Ovary (tissue), 10 donors: ENCODE measurements at places on chromosomes 5 and 9. TPM values are rescaled to one million over a fixed set of nuclear protein-coding genes. Genes with fewer than 3 reads are reported as not detected.

NUTM2G gene
- total RNA-seq = not detected

GDNF gene
- 3.9 TPM for total RNA-seq

AGXT2 gene
- total RNA-seq = not detected

KIF20A gene
- 1.1 TPM for total RNA-seq

PCDHB15 gene
- total RNA-seq = 3.4 TPM

ALDH1A1 gene
- total RNA-seq = 183 TPM

DNA sequence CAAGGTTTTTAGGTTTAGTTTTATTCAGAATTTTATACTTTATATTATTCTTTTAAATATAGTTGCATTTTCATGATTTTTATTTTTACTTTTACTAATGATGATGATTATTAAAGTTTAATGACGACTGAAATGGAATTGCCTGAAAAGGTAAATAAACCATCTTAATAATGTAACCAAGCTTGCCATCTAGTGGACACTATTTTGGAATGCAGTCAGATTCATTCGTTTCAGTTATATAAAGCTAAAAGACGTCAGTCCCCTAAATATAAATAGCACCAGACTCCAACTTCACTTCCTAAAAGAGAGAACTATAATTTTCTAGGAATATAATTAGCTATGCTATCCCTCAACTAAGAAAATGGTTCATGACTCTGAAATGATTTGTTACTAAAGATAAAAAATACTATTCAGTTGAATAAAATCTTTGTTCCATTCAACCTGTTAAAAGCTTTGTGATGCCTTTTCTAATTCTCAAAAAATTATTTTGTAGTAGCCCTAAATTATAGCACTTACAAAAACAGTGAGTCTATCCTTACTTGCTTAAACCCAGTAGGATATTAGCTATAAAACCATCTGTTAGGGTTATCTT is 19.9 kb downstream of the ABITRAM start:
- H3K4me3 ChIP-seq = no peak overlapping the region
- DNase-seq = no peak
- peak overlapping the region; percentile 53 for H3K27ac ChIP-seq
- no peaks in the 10 kb centered on the region for H3K4me1 ChIP-seq
- no peaks in the 10 kb centered on the region for H3K36me3 ChIP-seq

DNA sequence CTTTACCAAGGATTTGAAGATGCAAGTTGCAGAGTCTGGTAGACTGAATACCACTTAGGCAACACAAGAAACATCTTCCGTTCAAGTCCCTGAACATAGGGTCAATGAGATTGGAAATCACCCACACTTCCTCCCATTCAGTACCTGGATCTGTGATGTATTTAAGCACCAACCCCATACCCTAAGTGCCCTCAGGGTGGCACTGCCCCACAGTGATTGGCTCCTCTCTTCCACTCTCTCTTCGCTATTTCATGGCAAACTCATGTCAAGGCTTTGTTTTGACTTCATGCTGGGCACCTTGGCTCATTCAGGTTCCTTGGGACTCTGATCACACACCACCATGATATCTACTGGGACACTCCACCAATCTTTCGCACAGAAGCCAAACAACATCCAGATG is 53.7 kb downstream of the GGTA1 start:
- no peaks in the 10 kb centered on the region for H3K36me3 ChIP-seq
- no peaks in the 10 kb centered on the region for H3K27me3 ChIP-seq
- no peak for DNase-seq
- no peak overlapping the region for H3K27ac ChIP-seq

- H3K27ac ChIP-seq = no peak overlapping the region
- H3K27me3 ChIP-seq = no peaks in the 10 kb centered on the region
- DNase-seq = no peak
- no peak overlapping the region for H3K4me3 ChIP-seq
These were observed 220.8 kb upstream of the PCSK5 start for GRCh38 chr9:75669721-75670120.

DNA sequence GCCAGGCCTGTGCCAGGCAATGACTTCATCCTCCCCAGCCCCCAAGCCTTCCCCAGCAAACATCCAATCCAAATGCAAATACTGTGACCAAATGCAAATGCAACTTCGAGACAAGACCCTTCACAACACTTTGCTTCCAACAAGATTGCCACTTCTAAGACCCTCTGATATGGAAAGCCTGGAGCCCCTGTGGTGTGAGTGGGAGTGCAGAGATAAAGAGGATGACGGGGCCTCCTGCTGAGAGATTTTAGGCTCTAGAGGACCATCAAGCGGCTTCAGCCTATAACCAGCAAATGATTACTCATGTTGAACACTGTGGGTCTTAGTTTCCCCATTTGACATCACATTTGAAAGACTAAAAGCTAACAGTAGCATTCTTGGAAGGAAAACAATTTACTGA is 46.6 kb upstream of the GABRP start:
- DNase-seq = no peak
- H3K4me3 ChIP-seq = no peak overlapping the region
- no peaks in the 10 kb centered on the region for H3K27me3 ChIP-seq
- no peak overlapping the region for H3K27ac ChIP-seq

DNA sequence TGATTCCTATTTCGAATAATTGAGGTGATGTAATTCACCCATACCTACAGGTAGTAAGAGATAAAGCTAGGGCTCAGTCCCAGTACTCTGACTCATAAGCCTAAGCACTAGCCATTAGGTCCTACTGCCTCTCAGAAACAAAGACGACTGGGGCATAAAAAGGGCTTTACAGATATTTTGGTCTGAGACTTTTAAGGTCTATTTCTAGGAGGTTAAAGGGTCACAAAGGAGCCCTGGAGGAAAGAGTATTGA is 69.8 kb downstream of the SGCD start:
- no peak overlapping the region for H3K4me3 ChIP-seq
- DNase-seq = no peak
- H3K36me3 ChIP-seq = no peaks in the 10 kb centered on the region
- H3K27ac ChIP-seq = no peak overlapping the region
- no peaks in the 10 kb centered on the region for H3K27me3 ChIP-seq

DNA sequence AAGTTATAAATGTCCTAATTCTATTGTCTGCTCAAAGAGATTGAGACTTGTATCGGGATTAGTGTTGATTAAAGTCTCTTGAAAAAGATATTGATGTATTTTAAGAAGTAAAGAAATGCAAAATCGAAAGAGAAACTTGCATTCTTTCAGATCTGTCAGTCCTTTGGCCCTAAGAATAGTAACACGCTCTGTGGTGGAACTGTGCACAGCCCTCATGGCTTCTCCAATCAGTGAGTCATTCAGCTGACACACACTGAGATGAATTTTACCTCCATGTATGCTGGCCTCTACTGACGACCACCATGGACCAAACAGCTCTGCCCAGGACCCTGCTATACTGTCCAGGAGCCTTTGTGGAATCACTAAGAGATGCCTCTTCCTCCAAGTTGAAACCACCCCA is 232.4 kb downstream of the ESM1 start:
- no peak for DNase-seq
- no peaks in the 10 kb centered on the region for H3K27me3 ChIP-seq
- no peaks in the 10 kb centered on the region for H3K4me1 ChIP-seq

GRCh38 chr5:643811-644271 is 31.7 kb downstream of the CEP72 start:
- no peak overlapping the region for H3K27ac ChIP-seq
- no peaks in the 10 kb centered on the region for H3K27me3 ChIP-seq
- peaks cover 4% of the 10 kb centered on the region for H3K4me1 ChIP-seq
- no peaks in the 10 kb centered on the region for H3K36me3 ChIP-seq
- peak; percentile 25 for DNase-seq
- no peak overlapping the region for H3K4me3 ChIP-seq

GRCh38 chr5:1176473-1177391 is 24.7 kb upstream of the SLC6A19 start:
- no peaks in the 10 kb centered on the region for H3K27me3 ChIP-seq
- H3K36me3 ChIP-seq = no peaks in the 10 kb centered on the region

GRCh38 chr5:23132231-23132630 is 279.1 kb upstream of the CDH12 start:
- H3K27ac ChIP-seq = no peak overlapping the region
- H3K4me1 ChIP-seq = no peaks in the 10 kb centered on the region
- H3K27me3 ChIP-seq = no peaks in the 10 kb centered on the region
- no peak overlapping the region for H3K4me3 ChIP-seq
- H3K36me3 ChIP-seq = no peaks in the 10 kb centered on the region
- no peak for DNase-seq

DNA sequence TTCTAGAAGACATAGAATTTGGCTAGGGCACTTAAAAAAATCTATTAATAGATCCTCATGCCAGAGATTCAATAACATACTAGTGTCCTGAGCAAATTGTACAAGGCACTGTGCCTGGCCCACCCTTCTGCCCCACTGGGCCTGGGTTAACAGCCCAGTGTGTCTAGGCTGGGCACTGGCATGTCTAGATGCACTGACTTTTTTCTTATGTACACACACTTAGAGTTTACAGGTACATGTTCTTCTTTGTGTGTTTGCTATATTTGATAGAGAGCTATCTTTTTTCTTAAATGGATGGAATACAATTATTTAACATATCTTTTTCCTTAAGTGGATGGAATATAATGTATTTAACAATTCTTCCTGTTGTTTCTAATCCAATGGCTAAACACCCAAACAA is 241.5 kb downstream of the AUH start:
- no peak overlapping the region for H3K27ac ChIP-seq
- peaks cover 7% of the 10 kb centered on the region for H3K4me1 ChIP-seq
- H3K27me3 ChIP-seq = no peaks in the 10 kb centered on the region
- DNase-seq = no peak

DNA sequence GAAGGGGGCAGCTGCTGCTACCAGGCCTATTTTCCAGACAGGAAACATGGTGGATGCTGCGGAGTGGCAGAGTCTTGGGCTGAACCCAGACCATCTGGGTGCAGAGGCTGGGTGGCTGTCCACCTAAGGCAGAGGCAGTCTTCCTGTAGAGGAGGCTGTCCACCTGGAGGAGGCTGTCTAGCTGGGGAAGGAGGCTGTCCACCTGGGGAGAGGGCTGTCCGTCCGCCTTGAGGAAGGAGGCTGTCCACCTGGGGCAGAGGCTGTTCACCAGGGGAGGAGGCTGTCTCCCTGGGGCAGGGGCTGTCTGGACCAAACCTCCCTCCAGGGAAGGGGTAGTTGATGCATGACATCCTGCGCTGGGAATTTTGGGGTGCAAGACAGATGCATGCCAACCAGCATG is 39.2 kb upstream of the BARHL1 start:
- no peak for DNase-seq
- H3K27me3 ChIP-seq = no peaks in the 10 kb centered on the region
- H3K27ac ChIP-seq = no peak overlapping the region
- H3K4me1 ChIP-seq = no peaks in the 10 kb centered on the region
- no peak overlapping the region for H3K4me3 ChIP-seq

DNA sequence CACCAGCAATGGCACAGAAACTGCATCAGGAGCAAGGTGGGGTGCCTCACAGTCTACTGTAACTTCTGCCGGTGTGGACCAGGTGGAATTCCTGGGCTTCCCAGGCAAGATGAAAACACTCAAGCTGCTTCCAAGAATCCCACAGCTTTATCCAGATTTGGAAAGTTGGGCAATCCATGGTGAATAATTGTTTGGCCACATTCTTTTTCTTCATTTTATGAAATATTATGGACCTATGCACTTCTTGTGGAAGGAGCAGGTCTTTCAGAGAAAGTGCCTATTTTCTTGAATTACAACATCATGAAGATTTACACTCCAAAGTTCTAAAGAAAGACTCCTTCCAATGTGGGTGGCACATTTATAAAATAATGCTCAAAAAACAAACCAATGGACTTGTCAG is 503.6 kb downstream of the SEMA5A start:
- DNase-seq = no peak
- H3K4me3 ChIP-seq = no peak overlapping the region
- H3K27ac ChIP-seq = no peak overlapping the region

DNA sequence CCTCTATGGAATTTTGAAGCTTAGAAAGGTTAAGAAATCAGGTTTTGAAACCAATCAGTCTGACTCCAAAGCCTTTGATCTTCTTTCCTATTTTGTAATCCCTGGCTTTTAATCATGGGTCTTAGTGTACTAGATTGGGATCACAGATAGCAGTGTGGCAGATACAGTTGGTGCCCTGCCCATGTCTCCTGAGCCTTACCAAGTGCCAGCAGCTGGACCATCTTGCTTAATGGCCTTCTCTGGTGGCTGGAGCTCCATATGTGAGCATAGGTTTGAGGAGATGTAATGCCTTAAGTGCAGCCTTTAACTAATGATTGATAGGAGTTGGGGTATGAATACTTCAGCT is 16.7 kb upstream of the RIC1 start:
- DNase-seq = no peak
- H3K27me3 ChIP-seq = no peaks in the 10 kb centered on the region
- no peak overlapping the region for H3K4me3 ChIP-seq
- H3K4me1 ChIP-seq = no peaks in the 10 kb centered on the region
- H3K27ac ChIP-seq = no peak overlapping the region

GRCh38 chr9:89933578-89933977 is 328.8 kb downstream of the GADD45G start:
- no peak overlapping the region for H3K27ac ChIP-seq
- H3K4me3 ChIP-seq = no peak overlapping the region
- H3K36me3 ChIP-seq = no peaks in the 10 kb centered on the region
- no peak for DNase-seq
- no peaks in the 10 kb centered on the region for H3K4me1 ChIP-seq

DNA sequence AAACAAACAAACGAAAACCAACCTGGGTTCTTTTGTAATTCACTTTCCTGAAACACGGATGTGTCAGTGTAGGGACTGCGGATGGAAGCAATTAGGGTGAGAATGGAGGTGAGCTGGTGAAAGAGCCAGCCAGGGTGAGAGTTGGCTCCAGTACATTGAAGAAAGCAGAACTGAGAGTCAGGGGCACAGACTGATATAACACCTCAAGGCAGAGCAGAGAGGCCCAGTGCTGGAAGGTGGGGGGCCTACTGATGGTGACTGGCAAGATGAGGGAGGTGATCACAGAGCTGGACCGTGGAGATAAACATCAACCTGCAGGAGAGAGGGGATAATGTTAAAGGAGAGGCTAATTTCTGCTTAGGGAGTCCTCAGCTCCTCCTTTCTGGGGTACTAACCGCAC is 221.1 kb downstream of the MAN2A1 start:
- H3K4me1 ChIP-seq = no peaks in the 10 kb centered on the region
- no peak overlapping the region for H3K27ac ChIP-seq
- H3K4me3 ChIP-seq = no peak overlapping the region
- DNase-seq = no peak
- no peaks in the 10 kb centered on the region for H3K27me3 ChIP-seq
- H3K36me3 ChIP-seq = no peaks in the 10 kb centered on the region

DNA sequence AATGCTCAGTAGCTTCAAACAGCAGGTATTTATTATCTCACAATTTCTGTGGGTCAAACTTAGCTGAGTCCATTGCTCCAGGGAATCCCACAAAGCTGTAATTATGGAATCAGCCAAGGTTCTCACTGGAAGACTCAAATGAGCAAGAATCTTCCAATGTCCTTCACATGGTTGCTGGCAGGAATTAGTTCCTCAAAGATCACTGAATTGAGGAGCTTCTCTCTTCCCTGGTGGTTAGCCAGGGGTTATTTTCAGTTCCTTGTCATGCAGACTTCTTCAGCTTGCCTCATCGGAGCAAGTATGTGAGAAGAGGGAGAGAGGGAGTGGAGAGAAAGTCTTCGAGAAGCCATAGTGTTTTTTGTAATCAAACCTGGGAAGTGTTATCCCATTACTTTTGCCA is 2331.9 kb downstream of the MAT2B start:
- H3K4me1 ChIP-seq = no peaks in the 10 kb centered on the region
- no peak overlapping the region for H3K27ac ChIP-seq
- no peaks in the 10 kb centered on the region for H3K36me3 ChIP-seq
- no peak for DNase-seq
- H3K27me3 ChIP-seq = no peaks in the 10 kb centered on the region
- no peak overlapping the region for H3K4me3 ChIP-seq

GRCh38 chr5:59081693-59082092 is 498.8 kb downstream of the RAB3C start:
- no peak overlapping the region for H3K4me3 ChIP-seq
- H3K36me3 ChIP-seq = no peaks in the 10 kb centered on the region
- no peak overlapping the region for H3K27ac ChIP-seq
- H3K4me1 ChIP-seq = no peaks in the 10 kb centered on the region
